Daoy (cell line): ENCODE measurements at places on chromosomes 2 and 18. TPM values are rescaled to one million over a fixed set of nuclear protein-coding genes. Genes with fewer than 3 reads are reported as not detected.

ZSWIM2 gene
- not detected in 2 replicates for total RNA-seq

LYG2 gene
- total RNA-seq, result not detected in 2 replicates

BOLL gene
- total RNA-seq, result not detected in 2 replicates

TRIB2 gene
- total RNA-seq, result 17.4 and 19.0 TPM in 2 replicates

ANKRD62 gene
- total RNA-seq, result not detected in 2 replicates

FAM161A gene
- total RNA-seq, result 2.7 and 4.0 TPM in 2 replicates

ALPG gene
- not detected in 2 replicates for total RNA-seq

CNTNAP5 gene
- total RNA-seq, result not detected in 2 replicates

REV1 gene
- total RNA-seq, result 13.0 and 18.3 TPM in 2 replicates

ASPRV1 gene
- 0.80 and 1.2 TPM in 2 replicates for total RNA-seq

ACVR1C gene
- 0.34 and 0.39 TPM in 2 replicates for total RNA-seq

QPCT gene
- 27.8 and 42.6 TPM in 2 replicates for total RNA-seq

NGEF gene
- total RNA-seq, result 0.17 and 3.3 TPM in 2 replicates

RND3 gene
- total RNA-seq, result 75.7 and 82.3 TPM in 2 replicates

SLC66A3 gene
- total RNA-seq, result 9.8 and 25.5 TPM in 2 replicates

MC5R gene
- total RNA-seq, result not detected in 2 replicates

WDR12 gene
- total RNA-seq, result 110 and 112 TPM in 2 replicates

L3MBTL4 gene
- 2.8 and 3.4 TPM in 2 replicates for total RNA-seq

LIMS2 gene
- total RNA-seq, result 0.51 TPM in 1 of 2 replicates, not detected in the other

IFT172 gene
- total RNA-seq, result 21.1 and 30.1 TPM in 2 replicates

CD8A gene
- not detected in 2 replicates for total RNA-seq

PROKR1 gene
- total RNA-seq, result 0.06 TPM in 1 of 2 replicates, not detected in the other

GRB14 gene
- 0.48 and 2.9 TPM in 2 replicates for total RNA-seq

B4GALT6 gene
- total RNA-seq, result 5.8 and 6.0 TPM in 2 replicates
